CD4-positive, alpha-beta memory T cell (primary cell): ENCODE measurements at places on chromosomes 16 and 17.

DNA sequence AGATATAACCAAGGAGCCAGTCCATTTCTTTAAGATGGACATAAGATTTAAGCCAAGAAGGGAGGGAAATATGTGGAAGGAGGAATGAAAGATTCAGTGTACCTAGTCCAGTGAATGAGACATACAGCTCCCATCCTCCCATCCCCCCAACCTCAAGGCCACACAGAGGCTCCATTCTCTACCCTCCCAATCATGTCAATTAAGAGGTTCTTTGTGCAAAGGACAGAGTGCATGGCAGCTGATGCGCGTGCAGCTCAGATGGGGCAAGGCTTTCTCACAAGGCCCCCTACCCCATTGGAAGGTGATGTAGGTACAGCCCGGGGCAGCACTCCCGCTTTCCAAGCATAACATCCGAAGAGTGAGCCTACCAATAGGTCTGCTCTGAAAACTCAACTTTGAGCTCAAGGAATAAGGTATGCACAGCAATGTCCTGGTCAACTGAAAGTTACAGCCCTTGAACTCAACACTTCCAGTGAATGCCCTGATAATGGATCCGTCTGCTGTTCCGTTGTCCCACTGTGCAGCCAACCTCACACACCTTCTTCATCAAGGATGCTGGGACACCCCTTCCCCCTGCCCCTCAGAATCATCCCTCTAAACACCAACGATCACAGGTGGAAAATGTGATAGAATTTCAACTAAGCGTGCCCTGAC lies 458.1 kb downstream of the SOX9 start:
- H3K27me3 ChIP-seq = no peaks in the 10 kb centered on the region
- DNase-seq = no peak
- no peaks in the 10 kb centered on the region for H3K4me1 ChIP-seq

DNA sequence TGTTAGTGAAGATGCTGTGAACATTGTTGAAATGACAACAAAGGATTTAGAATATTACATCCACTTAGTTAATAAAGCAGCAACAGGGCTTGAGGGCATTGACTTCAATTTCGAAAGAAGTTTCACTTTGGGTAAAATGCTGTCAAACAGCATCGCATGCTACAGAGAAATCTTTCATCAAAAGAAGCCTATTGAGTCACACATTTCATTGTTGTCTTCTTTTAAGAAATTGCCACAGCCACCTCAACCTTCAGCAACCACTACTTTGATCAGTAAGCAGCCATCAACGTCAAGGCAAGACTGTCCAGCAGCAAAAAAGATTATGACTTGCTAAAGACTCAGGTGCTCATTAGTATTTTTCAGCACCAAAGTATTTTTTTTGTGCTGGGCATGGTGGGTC lies 13.2 kb upstream of the MAP2K6 start:
- H3K27ac ChIP-seq = no peak overlapping the region
- no peak overlapping the region for H3K4me3 ChIP-seq
- no peaks in the 10 kb centered on the region for H3K4me1 ChIP-seq
- H3K36me3 ChIP-seq = no peaks in the 10 kb centered on the region
- H3K27me3 ChIP-seq = no peaks in the 10 kb centered on the region

- H3K27ac ChIP-seq = no peak overlapping the region
- no peak for DNase-seq
- H3K27me3 ChIP-seq = no peaks in the 10 kb centered on the region
- H3K4me3 ChIP-seq = no peak overlapping the region
- H3K4me1 ChIP-seq = no peaks in the 10 kb centered on the region
Observed at GRCh38 chr16:23317266-23317661, 15.2 kb downstream of the SCNN1B start.

DNA sequence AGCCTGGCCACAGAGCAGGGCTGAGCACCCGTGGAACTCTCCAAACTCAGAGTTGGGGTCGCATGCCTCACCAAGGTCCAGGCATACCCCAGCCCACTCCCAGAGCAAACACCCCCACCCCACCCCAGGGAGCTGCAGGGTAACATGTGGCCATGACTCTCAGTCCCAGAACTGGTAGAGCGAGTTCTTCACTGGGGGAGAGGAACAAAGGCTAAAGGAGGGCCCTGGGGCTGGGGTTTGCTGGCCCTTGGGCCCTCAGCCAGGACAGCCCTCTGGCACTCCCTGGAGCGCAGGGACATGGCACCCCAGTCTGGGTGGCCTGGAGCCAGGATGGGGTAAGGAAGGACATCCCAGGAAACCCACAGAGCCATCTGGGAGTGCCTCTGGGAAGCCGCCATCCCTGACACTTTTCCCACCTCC lies 4.2 kb downstream of the HID1 start:
- H3K27me3 ChIP-seq = no peaks in the 10 kb centered on the region
- no peak overlapping the region for H3K27ac ChIP-seq
- no peaks in the 10 kb centered on the region for H3K36me3 ChIP-seq
- H3K4me3 ChIP-seq = no peak overlapping the region
- peaks cover 15% of the 10 kb centered on the region for H3K4me1 ChIP-seq
- DNase-seq = no peak

- no peaks in the 10 kb centered on the region for H3K36me3 ChIP-seq
- peaks cover 15% of the 10 kb centered on the region for H3K4me1 ChIP-seq
- no peak overlapping the region for H3K27ac ChIP-seq
- H3K4me3 ChIP-seq = no peak overlapping the region
Observed at GRCh38 chr17:43667506-43667905, 5.8 kb upstream of the MEOX1 start.

GRCh38 chr17:29433541-29433940 lies 43.4 kb downstream of the TAOK1 start:
- no peaks in the 10 kb centered on the region for H3K27me3 ChIP-seq
- no peak overlapping the region for H3K27ac ChIP-seq
- peaks cover 18% of the 10 kb centered on the region for H3K4me1 ChIP-seq
- H3K36me3 ChIP-seq = no peaks in the 10 kb centered on the region
- no peak for DNase-seq
- no peak overlapping the region for H3K4me3 ChIP-seq

DNA sequence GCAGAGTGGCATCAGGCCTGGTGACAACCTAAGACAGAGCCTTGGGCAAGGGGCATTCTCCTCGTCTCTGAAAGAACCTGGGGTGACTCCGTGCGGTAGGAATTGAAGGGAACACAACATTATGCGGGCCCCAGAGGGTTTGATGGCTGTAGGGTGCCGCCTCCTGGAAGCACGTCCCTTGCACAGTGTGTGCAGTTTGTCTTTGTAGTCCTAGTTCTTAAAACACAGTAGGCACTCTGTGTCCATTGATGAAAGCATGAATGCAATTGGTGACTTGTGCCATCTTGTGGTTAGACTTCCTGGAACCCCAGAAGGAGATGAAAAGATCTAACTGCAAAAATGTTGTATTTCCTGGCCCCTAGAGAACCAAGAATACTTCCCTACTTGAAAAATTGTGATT lies 279.8 kb downstream of the UTP18 start:
- peak; percentile 8 for DNase-seq
- no peak overlapping the region for H3K4me3 ChIP-seq
- peaks cover 8% of the 10 kb centered on the region for H3K4me1 ChIP-seq
- no peaks in the 10 kb centered on the region for H3K36me3 ChIP-seq

DNA sequence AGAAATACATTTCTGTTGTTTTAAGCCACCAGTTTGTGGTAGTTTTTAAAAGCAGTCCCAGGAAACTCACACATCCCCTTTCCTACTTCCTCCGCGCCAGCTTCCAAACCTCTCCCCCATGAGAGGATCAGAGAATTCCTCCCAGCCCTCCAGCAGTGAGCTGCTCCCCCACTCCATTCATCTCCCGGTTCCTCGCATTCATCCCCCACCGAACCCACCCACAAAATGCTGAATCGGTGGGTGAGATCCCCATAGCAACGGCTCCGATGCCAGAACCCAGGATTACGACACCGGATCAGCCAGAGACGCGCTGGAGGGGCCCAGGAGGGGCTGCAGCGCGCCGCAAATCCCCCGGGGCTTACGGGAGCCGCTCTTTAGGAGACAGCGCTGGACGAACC lies 251.4 kb upstream of the RPL38 start:
- H3K27me3 ChIP-seq = peaks cover 5% of the 10 kb centered on the region
- H3K36me3 ChIP-seq = no peaks in the 10 kb centered on the region
- no peak overlapping the region for H3K27ac ChIP-seq
- peaks cover 18% of the 10 kb centered on the region for H3K4me1 ChIP-seq
- no peak for DNase-seq
- no peak overlapping the region for H3K4me3 ChIP-seq

- no peaks in the 10 kb centered on the region for H3K4me1 ChIP-seq
- H3K27ac ChIP-seq = no peak overlapping the region
- no peak overlapping the region for H3K4me3 ChIP-seq
- no peak for DNase-seq
- H3K36me3 ChIP-seq = no peaks in the 10 kb centered on the region
- no peaks in the 10 kb centered on the region for H3K27me3 ChIP-seq
Observed at GRCh38 chr17:48790607-48791127, 26.4 kb downstream of the TTLL6 start.

- DNase-seq = no peak
- no peaks in the 10 kb centered on the region for H3K27me3 ChIP-seq
- H3K4me1 ChIP-seq = no peaks in the 10 kb centered on the region
- no peak overlapping the region for H3K4me3 ChIP-seq
Observed at GRCh38 chr17:20133517-20133916, 124.4 kb downstream of the SPECC1 start.

DNA sequence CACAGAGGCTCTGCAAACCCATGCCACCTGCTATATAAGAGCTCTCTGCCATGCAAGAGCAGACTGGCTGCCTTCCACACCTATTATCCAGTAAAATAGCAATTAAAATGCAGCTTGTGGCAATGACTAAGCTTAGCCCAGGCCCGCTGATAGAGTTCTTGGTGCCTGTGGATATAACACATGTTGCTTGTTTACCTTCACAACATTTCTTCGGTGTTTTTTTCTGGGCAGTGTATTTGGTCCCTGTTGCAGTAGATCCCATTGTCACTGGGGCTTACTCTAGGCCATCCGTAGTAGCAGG lies 63.5 kb downstream of the SPECC1 start:
- H3K4me3 ChIP-seq = no peak overlapping the region
- peaks cover 27% of the 10 kb centered on the region for H3K4me1 ChIP-seq
- H3K27ac ChIP-seq = peak overlapping the region; percentile 6

DNA sequence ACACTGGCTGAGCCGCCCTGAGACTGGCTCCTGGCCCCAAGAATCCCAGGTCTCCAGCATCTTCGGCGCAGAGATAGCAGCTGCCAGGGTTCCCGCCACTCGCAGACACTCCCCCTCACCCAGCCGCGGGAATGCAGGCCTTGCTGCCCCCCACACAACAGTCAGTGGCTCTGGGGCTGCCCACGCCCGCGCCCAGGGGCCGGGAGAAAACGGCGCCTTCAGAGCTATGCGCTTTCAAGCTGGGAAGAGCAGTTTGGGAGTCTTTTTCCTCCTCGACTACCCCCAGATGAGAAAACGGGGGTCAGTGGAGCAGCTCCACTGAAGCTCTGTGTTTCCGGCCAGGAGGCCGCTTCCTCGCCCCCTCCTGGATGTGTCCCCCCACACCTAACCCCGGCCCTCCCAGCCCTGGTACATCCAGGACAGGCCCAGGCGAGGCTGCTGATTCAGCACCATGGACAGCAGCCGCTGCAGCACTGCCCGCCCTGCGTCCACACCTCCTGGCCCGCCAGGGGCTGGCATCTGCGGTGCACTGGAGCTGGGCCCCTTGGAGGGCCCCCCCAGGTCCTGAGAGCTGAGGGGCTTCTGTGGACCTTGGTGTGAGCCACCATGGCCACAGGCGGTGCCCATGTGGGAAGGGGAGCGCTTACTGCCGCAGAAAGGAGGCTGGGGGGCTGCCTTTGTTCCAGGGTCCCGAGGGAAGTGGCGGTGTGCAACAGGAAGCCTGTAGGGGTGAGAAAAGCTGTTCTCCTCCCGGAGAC lies 35.7 kb downstream of the CACNA1H start:
- H3K27ac ChIP-seq = no peak overlapping the region
- H3K36me3 ChIP-seq = no peaks in the 10 kb centered on the region
- no peaks in the 10 kb centered on the region for H3K4me1 ChIP-seq
- peak; percentile 51 for DNase-seq
- no peak overlapping the region for H3K4me3 ChIP-seq
- H3K27me3 ChIP-seq = no peaks in the 10 kb centered on the region

- peaks cover 4% of the 10 kb centered on the region for H3K4me1 ChIP-seq
- H3K27ac ChIP-seq = no peak overlapping the region
- peak; percentile 56 for DNase-seq
- H3K27me3 ChIP-seq = no peaks in the 10 kb centered on the region
- no peaks in the 10 kb centered on the region for H3K36me3 ChIP-seq
- no peak overlapping the region for H3K4me3 ChIP-seq
Observed at GRCh38 chr16:85416228-85417109, 196.7 kb upstream of the GSE1 start.

GRCh38 chr17:67069603-67070136 lies 25.3 kb downstream of the CACNG1 start:
- no peaks in the 10 kb centered on the region for H3K27me3 ChIP-seq
- H3K27ac ChIP-seq = no peak overlapping the region
- no peak overlapping the region for H3K4me3 ChIP-seq
- no peaks in the 10 kb centered on the region for H3K4me1 ChIP-seq
- no peak for DNase-seq
- H3K36me3 ChIP-seq = peaks cover 5% of the 10 kb centered on the region

DNA sequence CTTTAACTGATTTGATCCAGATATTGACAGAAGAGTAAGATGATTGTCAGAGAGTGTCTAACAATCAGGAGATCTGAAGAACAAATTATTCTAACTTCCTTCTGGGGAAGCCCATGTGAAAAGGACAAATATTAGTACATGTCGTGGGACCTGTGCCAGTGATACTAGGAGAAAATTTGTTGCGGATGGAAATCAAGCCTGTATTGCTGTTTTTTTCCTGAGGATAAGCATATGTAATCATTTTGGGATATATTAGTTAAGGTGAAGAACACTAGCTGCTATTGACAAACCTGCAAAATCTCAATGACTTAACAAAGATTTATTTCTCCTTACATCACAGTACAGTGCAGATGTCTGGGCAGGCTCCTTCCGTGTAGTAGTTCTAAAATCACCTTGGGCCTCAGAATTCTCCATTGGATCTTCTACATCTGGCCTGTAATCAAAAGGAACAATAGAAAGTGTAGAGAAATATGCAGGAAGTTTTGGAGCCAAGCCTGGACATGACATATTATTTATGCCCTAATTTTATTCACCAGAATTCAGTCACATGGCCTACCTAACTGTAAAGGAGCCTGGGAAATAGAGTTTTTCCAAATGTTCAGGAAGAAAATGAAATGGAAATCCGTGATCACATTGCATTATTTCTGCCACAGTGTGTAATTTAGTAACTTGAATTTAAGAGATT lies 58.3 kb downstream of the CYB561 start:
- H3K27me3 ChIP-seq = no peaks in the 10 kb centered on the region
- H3K4me1 ChIP-seq = no peaks in the 10 kb centered on the region
- no peak overlapping the region for H3K4me3 ChIP-seq
- H3K36me3 ChIP-seq = no peaks in the 10 kb centered on the region
- no peak overlapping the region for H3K27ac ChIP-seq

- no peak overlapping the region for H3K4me3 ChIP-seq
- H3K27ac ChIP-seq = no peak overlapping the region
- no peaks in the 10 kb centered on the region for H3K4me1 ChIP-seq
- no peaks in the 10 kb centered on the region for H3K36me3 ChIP-seq
Observed at GRCh38 chr16:25951999-25952398, 260.2 kb downstream of the HS3ST4 start.

- no peaks in the 10 kb centered on the region for H3K4me1 ChIP-seq
- DNase-seq = no peak
- H3K27ac ChIP-seq = no peak overlapping the region
- H3K27me3 ChIP-seq = no peaks in the 10 kb centered on the region
- no peak overlapping the region for H3K4me3 ChIP-seq
Observed at GRCh38 chr17:19590912-19591551, 57.4 kb downstream of the SLC47A1 start.

GRCh38 chr16:88992351-88993165 lies 15.6 kb upstream of the CBFA2T3 start:
- no peaks in the 10 kb centered on the region for H3K36me3 ChIP-seq
- H3K27ac ChIP-seq = no peak overlapping the region
- H3K27me3 ChIP-seq = no peaks in the 10 kb centered on the region
- no peak for DNase-seq
- H3K4me1 ChIP-seq = peaks cover 5% of the 10 kb centered on the region
- H3K4me3 ChIP-seq = no peak overlapping the region

- H3K4me1 ChIP-seq = peaks cover 22% of the 10 kb centered on the region
- no peak for DNase-seq
- no peaks in the 10 kb centered on the region for H3K27me3 ChIP-seq
- H3K36me3 ChIP-seq = no peaks in the 10 kb centered on the region
Observed at GRCh38 chr17:29177871-29178749, 2.1 kb downstream of the MYO18A start.
